SK-MEL-5 (cell line): ENCODE measurements at places on chromosomes 5 and 9.

DNA sequence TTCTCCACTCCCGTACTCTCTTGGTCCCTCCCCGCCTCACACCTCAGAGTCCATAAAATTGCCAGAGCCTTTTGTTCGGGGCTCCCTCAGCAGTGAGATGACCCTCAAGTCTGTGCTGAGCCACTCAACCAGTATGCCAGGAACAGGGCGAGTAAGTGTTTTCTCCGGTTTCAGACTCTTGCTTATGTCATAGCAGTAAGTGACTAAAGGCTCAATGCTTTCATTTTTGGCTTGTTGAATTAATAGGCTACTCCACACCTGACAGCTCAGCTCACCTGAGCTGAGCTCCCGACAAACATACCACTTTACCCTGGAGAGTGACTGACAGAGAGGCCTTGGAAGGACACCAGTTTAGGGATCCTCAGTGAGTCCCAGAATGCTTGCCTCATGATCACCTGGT lies 30.5 kb downstream of the PCSK1 start:
- no peak for DNase-seq

GRCh38 chr9:82192211-82192610 lies 203.6 kb downstream of the SPATA31D1 start:
- no peak for DNase-seq

GRCh38 chr5:140219068-140219991 lies 44.3 kb downstream of the CYSTM1 start:
- DNase-seq: no peak

GRCh38 chr9:76868897-76869296 lies 37.0 kb downstream of the PRUNE2 start:
- DNase-seq: no peak
